Pancreas (tissue), 10 donors: ENCODE measurements at places on chromosomes 3 and 15.

DNA sequence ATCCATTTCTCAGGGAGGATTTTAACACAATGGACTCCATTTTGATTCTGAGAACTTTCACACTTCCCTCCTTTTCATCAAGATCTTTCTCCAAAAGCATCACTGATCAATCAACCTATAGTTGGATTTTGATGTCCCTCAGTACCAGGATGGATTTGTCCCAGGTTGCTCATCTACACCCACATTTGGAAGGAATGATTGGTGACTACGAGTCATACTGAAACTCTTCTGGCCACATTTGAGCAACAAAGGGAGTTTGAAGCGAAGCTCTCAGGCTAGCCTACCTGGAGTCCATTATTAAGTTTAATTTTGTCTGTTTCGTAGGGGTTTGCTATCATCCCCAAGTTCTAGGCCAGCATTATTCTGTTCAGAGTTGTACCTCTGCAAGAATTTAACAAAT lies 31.3 kb upstream of the ATP8B4 start:
- DNase-seq, result no peak

GRCh38 chr15:41474941-41475340 lies 18.7 kb upstream of the ITPKA start:
- no peak for DNase-seq

- DNase-seq, result no peak
These were observed 66.2 kb upstream of the HRH1 start for GRCh38 chr3:11088066-11088465.

DNA sequence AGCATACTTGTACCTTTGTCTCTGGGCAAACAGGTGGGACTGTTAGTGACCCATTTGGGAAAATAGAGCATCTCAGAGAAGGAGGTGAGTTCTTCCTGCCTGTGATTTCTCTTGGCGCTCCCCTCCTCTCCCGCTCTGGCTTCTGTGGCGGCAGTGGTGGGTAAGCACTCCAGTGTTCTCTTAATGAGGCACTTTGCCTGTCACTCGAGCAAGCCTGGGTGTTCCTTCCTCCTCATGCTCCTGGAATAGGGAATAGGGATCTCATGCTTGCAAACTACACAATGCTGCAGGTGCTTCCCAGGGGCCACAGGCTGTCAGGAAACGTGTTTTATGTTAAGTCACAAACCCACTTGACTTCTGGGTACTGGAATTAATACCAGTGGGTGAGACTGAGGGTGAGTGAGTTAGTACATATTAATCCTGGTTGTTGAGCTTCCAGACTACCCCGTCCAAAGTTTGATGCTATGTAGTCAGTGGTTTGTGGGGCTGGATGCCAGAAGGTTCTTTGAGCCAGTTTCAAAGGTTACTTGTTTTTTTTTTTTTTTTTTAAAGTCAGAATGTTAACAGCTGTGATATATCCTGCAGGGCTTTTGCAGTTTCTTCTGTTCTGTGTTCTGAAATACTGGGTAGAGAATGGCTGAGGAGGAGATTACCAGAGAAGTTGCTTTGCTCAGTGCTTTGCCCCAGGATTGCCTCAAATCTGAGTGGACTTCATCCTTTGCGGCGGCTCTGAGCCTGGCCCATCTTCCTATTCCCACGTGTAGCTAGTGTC lies 30.5 kb downstream of the EDEM1 start:
- DNase-seq, result no peak

DNA sequence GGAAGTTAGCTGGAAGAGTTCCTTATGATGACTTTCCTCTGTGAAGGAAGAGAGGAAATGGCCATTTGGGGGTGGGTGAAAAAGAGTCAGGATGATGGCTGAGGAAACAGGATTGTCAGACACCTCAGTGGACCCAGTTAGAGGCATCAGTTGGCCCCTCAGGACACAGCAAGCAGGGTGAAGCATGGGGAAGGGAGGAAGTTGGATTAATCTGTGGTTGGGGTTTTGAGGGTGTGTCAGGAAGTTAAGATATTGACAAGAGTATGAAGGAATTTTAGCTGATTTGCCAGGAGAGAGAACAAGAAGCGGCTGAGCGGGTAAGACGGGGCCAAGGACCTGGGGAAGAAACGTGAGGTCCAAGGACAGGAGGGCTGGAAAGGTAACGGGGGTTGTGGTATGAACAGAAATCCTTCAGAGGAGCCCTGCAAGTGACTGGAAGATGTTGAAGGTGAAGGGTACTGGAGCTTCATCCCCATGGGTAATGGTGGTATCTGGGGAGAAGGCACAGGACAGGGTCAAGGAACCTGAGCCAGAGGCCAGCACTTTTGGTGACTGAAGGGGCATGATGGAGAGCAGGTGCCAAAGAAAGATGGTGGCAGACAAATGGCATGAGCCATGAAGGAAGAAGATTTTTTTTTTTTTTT lies 2.7 kb downstream of the UQCC5 start:
- DNase-seq, result no peak

DNA sequence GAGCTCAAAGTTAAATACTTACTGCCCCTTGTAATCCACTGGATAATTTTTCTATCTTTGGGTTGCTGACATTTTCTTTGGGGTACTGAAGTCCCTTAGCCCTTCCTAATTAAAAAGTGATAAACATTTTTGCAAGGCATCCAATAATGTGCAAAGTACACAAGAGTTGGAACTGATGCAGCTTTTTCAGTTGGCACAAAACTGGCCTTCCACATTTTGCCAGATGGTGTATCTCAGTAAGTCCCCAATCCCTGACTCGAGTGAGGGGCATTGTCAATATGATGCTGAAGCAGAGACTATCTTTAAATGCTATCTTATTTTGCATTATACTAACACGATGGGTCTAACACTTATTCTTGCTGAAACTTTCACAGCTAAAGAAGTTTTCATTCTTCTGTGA lies 27.8 kb downstream of the FHIT start:
- no peak for DNase-seq

DNA sequence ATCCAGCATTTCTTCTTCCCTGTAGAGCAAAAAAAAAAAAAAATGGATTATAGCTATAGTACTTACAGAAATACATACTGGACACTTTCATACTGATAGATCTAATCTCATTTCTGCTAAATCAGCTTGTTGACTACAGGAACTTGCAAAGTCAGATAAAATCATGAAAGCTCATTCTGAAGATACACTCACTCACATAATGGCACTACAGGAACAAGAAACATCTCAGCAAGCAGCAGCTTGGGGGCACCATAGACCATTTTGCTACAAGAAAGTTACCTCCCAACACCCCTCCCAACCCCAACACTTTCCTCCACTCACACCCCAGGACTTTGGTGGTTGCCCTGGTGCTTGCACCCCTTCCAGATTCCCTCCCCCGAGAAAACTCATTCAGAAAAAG lies 4.6 kb downstream of the MYH15 start:
- no peak for DNase-seq

GRCh38 chr3:179599531-179599930 lies 4.9 kb downstream of the MRPL47 start:
- no peak for DNase-seq

GRCh38 chr3:126936853-126937425 lies 46.0 kb upstream of the PLXNA1 start:
- no peak for DNase-seq

- no peak for DNase-seq
These were observed 48.8 kb downstream of the EPHA6 start for GRCh38 chr3:96863129-96863740.

- DNase-seq, result no peak
These were observed 304.4 kb upstream of the C2CD4B start for GRCh38 chr15:62469478-62469873.

DNA sequence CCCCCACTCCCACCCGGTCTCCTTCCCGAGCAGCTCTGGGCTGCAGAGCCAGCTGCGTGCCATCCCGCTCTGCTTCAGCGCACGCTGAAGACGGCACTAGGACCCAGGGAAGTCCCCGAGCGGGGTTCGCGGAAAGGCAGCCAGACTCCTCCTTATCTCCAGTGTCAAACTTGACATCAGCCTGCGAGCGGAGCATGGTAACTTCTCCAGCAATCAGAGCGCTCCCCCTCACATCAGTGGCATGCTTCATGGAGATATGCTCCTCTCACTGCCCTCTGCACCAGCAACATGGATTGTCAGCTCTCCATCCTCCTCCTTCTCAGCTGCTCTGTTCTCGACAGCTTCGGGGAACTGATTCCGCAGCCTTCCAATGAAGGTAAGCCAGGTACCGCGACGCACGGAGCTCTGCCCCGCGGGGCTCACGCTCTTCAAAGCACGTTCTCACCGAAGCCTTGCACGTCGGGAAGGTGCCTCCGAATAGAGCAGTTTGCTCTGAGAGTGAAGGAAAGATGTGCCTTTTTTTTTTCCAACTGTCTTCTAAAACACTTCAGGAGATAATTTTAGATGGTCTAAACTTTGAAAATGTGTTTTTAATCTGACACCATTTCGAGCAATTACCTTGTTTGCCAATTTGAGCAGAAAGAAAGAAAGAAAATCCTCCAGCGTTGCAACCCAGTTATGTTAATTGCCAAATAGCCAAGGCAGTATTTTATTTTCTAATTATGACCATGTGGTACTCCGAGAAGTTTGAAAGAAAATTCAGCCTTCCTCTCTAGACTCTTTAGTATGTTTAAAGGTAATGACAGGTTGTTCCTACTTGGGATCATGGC lies at the start of gene EPHA3:
TSS of gene EPHA3 (plus strand) at position 161 of the 830 bp plus-strand sequence. CDS start at position 289, 128 bp downstream.
- DNase-seq, result peak; percentile 75

DNA sequence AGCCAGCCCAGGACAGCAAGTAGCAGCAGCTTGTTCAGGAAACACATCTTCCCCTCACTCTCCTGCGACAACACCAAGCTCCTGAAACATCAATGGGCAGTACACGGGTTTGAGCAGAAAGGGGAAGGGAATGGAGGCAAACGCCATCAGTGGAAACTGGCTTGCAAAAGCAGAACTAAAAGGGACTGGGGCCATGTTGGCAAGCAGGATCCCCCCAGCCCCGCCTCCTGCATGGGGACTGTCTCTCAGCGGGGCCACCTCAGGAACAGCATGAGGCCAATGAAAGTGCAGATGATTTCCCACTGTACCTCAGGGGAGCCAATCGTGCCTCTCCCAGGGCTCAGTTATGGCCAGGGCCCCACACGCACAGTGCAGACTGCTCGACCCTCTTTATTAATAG lies 6.8 kb downstream of the CDAN1 start:
- no peak for DNase-seq

GRCh38 chr15:91522605-91523332 lies 330.7 kb upstream of the SLCO3A1 start:
- no peak for DNase-seq

- DNase-seq, result no peak
These were observed 63.3 kb upstream of the GATM start for GRCh38 chr15:45441686-45442085.

GRCh38 chr3:197227780-197228574 lies 70.4 kb downstream of the DLG1 start:
- no peak for DNase-seq

DNA sequence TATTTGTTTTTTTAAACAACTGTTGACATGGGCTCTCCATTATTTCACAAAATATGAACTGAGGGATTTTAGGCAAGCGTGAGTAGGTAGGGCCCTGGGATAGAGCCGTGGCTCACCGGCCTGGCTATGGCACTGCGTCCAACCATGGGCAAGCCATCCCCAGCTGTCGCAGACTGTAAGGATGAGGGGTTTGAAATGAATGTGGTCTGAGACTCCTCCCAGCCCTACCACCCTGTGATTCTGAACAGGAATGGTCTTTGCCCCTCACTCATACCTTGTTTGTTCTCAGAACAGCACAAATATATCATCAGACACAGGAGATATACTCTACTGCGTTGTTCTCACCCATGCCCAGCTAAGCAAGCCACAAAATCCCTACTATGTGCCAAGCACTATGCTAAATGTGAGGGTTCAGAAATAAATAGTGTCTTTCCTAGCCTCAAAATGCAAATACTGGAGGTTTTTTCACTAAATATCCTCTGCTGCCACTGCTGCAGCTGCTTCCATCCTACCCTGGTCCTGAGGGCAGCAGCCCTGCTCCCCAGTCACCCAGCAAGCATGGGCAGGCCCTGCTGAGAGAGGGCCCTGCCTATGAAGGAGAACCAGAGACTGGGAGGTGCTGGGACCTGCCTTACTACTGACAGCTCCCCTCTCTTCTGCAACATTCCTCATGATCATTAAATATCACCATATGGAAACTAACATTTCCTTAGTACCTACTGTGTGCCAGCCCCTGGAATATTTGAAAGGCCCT lies 102.8 kb downstream of the XXYLT1 start:
- no peak for DNase-seq

GRCh38 chr3:37967260-37967881 lies 23.2 kb upstream of the VILL start:
- peak; percentile 75 for DNase-seq

DNA sequence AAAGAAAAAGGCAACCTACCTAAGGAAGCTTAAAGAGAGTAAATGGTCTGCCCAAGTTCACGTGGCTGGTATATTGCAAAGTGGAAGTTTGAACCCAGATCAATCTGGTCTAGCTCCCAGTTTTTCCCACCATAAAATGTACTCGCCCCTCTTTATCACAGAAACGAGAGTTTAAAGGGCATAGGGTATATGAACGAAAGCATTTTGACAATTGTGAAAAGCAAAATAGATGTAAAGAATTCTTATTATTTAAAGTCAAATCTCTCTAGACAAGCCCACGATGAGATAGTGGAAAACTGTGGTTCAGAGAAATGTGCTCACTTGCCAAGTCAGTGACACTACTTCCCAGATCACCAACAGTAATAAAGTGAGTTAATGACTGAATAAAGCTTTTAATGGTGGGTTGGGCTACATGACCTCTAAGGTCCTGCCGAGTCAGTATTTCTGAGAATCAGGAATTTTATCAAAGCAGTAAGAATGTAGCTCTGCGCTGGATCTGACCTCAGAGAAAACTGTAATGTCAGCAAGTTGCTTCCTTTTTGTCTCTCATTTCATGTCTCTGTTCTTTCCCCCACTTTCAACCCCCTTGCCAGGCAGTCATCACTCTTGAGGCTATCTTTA lies 23.3 kb upstream of the NEO1 start:
- DNase-seq, result no peak

DNA sequence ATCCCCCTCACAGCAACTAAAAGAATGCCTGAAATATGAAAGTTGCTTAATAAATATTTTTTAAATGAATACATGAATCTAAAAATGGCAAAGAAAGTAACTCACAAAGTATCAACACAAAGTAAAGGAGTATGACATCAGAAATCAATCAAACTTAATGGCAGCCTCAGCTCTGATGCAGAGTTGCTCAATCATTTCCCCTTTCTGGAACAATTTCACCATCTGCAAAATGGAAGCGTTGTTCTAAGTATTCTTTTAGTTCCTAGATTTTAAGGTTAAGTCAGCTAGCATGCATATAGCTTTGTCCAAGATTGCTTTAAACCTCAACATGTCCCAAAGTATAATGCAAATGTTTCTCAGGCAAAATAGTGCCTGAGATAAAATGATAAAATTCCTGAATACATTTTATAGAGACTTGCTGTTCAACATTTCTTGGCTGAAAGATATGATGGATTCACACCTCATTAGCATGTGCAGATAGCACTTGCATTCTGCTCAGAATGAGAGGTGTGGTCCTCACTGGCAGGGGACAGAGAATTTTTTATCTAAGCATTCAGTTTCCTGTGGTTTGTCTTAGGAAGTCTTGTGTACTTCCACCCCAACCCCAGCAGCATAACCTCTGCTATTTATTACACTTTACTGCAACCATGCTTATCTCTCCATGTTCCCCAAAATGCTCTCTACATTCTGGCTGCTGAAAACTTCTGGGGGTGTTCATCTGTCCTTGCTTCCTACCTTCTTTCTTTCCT lies 429.3 kb downstream of the GRM7 start:
- DNase-seq, result no peak

GRCh38 chr3:182787302-182788036 lies 5.8 kb upstream of the ATP11B start:
- no peak for DNase-seq
